Kidney glomerular epithelial cell (primary cell): ENCODE measurements at places on chromosomes 6 and 20.

DNA sequence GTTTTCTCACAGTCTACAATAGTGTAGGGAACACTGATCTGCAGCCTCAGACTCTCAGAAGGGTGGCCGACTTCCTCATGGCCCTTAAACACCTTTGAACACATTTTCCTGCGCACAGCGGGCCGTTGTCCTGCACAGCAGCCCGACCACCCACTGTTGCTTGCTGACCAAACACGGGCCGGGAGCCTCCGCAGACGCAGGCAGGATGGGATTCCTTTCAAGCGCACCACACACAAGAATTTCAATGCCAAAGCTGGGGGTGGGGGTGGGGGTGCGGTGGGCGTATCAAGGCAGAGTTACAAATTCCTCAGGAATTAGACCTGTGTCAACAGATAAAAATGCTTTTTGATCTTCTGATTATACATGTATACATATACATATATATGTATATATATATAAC is 74.5 kb downstream of the HUS1B start:
- no peak for DNase-seq

DNA sequence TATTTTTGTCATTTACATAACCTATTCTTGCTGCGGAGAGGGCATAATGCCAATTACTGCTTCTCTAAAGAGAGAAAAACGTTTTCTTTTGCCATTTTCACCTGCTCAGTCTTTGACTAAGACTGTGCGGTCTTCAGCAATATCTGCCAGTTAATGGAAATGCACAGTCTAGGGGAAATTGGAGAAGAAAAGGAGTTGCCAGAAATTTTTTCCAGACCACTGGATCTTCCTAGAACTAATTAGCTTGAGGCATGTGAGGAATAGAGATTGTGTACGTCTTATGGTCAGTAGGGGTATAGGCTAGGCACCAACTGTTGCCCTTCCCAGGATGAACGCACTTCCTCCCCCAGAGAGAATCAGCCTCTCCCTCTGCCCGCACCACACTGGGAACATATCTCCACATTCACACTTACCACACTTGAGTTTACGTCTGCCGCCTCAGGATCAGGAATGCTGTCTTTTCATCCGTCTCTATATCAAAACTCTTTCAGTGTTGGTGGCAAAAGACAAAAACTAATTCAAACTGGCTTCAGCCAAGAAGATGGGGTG is 67.9 kb upstream of the E2F3 start:
- DNase-seq, result no peak

DNA sequence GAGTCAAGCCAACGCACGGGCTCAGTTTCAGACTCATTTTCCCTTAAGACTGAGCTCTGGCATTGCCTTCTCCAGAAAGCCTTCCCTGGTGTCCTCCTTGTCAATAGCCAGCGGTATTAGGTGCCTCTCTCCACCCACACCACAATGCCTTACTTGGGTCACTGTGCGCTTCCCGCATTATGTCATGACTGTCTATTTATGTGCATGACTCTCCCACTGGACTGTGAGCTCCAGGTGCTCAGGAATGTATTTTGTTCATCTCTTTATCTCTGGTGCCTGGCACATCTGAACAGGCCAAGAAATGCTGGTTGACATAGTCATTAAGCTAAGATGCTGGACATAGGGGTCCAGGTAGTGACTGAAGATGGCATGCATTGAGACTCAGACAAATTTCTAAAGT is 42.7 kb downstream of the DAAM2 start:
- DNase-seq, result no peak

DNA sequence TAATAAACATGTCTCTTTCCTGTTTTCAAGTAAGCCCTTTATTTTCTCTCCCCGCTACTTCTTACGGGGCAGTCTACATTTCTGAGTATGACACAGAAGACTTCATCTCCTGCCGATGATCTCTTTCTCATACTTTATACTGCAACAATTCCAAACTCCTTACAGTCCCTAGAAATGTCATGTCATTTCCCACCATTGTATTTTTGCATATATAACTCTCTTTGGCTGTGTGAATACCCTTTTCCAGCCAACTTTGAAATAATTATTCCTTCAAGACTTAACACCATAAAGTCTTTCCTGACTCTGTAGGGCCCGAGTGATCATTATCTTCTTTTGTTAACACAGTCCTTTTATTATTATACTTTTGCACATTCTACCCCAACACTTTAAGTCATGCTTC is 72.1 kb downstream of the SHPRH start:
- DNase-seq, result no peak

- no peak for DNase-seq
Measured at GRCh38 chr6:165755583-165755982, 92.5 kb upstream of the PDE10A start.
